ENCODE measurements at places on chromosomes 4 and X.
A peak's percentile ranks its signal among the peaks of the same experiment; 100 is the strongest.

- DNase-seq: no peak
These were observed 57.5 kb upstream of the BMPR1B start for GRCh38 chr4:94700298-94700697.

GRCh38 chrX:1108501-1109445, 103.7 kb downstream of the CRLF2 start:
- no peak for DNase-seq

GRCh38 chr4:152613351-152613750, 66.4 kb downstream of the TMEM154 start:
- DNase-seq: no peak

DNA sequence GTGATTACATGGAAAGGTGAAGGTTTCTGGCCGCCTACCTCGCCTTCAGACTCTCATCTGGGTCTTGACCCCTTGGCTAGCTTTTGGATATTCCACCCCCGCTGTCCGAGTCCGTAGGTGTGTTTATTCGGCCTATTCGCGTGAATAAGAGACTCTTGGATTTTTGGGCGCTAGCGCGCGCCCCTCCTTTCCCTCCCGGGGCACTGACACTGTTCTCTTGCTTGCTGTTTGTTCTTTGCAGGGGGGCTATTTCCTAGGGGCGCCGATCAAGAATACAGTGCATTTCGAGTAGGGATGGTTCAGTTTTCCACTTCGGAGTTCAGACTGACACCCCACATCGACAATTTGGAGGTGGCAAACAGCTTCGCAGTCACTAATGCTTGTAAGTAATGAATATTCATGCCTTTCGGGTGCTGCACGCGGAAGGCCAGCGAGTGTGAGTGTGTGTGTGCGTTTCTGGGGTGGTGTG, 932 bp downstream of the GRIA2 start:
- no peak for DNase-seq

DNA sequence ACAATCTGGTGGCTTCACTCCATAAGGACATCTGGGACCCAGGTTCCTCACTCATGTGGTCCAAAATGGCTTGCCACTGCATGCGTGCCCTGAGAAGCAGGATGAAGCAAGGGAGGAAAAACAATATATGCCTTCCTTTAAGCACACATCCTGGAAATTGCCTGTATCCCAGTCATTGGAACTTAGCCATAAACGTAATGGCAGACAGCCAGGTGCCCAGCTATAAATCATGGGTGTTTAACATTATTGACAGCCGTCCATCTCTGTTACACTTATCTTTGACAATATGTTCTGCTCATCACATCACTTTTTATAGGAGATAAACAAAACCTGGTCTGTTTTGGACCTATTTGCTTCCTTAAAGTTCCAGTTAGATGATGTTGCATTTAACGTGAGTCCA, 181.0 kb downstream of the AASDH start:
- DNase-seq: no peak

- no peak for DNase-seq
These were observed 50.2 kb downstream of the CPZ start for GRCh38 chr4:8642651-8643321.

- peak; percentile 70 for DNase-seq
These were observed at the start of gene SYN1 for GRCh38 chrX:47619486-47620302. TSS of gene SYN1 (minus strand) at chrX:47619857. CDS start at chrX:47619728, 129 bp downstream.

- DNase-seq: no peak
These were observed 92.7 kb upstream of the NDST3 start for GRCh38 chr4:117941611-117942010.

Measured in inflammatory macrophage treated with lipopolysaccharide for 1 hour (primary cell).